NCI-H774 (cell line): ENCODE measurements at places on chromosomes 11 and 22.

GRCh38 chr11:93028960-93029522, 59.6 kb downstream of the MTNR1B start:
- DNase-seq, result no peak

GRCh38 chr22:48794906-48795305, 1032.8 kb downstream of the BRD1 start:
- no peak for DNase-seq

GRCh38 chr22:29744902-29745301, 21.9 kb downstream of the ZMAT5 start:
- no peak for DNase-seq

DNA sequence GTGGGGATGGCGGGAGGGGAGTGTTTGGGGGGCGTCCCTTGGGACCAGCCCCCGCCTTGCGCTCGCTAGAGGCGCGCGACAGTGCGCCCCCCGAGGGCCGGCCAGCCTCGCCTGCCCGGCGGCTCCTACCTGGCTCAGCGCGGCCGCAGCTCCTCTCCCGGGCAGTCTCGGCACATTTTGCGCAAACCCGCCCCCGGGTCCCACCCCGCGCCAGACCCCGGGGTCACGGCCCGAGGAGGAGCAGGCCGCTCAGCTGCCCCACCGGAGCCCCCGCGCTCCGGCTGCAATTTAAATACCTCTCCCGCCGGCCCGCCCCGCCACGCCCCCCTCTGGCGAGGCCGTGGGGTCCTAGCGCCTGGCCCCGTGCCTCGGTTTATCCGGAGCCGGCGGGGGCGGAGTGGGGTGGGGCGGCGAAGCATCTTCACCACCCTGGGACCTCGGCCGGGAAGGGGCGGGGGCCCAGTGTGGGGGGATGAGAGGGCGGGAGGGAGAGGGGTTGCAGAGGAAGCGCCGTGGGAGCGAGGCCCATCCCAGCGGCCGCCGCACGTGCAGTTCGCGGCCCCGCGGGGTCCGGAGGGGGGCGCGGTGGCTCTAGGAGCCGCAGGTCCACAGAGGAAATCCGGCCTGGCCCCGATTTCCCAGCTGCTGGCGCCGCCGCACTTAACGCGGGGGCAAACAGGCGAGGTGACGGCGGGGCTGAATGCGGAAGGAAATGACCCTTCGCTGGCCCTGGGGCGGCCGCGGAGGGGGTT, at the start of gene LRRC32:
Gene LRRC32 (minus strand): TSS at position 263 of the 752 bp plus-strand sequence. CDS start 4,793 bp downstream, outside the sequence.
- no peak for DNase-seq

- no peak for DNase-seq
Measured at GRCh38 chr11:118042796-118043195, 34.1 kb upstream of the TMPRSS4 start.

DNA sequence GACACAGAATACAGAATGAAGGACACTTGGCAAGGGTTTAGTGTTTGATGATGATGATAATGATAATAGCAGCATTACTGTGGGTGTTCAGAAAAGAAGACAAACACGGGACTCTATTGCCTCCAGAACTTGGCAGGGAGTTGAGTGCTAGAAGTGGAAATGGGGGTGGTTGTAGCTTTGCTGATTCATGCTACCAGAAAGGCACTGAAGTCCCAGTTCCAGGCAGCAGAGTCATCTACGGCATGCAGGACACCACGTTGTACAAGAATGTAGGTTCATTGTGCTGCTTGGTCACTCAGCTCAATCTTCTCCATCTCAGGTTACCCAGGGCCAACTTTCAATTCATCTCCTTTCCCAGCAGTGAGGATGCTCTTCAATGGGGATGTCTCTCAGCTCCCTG, 115.7 kb downstream of the NTM start:
- no peak for DNase-seq
